ENCODE measurements at places on chromosomes 6 and 20.

GRCh38 chr6:34451192-34451591 is 14.7 kb upstream of the PACSIN1 start:
- DNase-seq, result no peak

DNA sequence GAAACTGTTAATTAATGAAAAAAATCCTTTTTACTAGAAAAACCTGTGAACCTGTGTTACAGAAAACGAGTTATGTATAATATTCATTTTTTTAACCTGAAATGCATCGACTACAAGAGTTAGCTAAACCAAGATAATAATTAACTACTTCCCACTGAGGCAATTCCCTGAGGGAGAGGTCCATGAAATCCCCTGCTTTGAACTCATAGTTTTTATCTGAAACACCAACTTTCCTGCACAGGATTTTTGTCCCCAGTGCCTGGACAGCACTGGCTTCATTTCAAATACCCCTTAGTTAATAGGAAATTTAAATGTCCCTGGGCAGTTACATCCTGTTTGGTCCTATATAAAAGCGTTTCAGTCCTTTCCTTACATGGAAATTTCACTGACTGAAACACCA is at the start of gene OR14J1:
OR14J1 (plus strand) TSS at position 386 of the 400 bp plus-strand sequence. CDS start 4,989 bp downstream, outside the sequence.
- DNase-seq, result no peak

DNA sequence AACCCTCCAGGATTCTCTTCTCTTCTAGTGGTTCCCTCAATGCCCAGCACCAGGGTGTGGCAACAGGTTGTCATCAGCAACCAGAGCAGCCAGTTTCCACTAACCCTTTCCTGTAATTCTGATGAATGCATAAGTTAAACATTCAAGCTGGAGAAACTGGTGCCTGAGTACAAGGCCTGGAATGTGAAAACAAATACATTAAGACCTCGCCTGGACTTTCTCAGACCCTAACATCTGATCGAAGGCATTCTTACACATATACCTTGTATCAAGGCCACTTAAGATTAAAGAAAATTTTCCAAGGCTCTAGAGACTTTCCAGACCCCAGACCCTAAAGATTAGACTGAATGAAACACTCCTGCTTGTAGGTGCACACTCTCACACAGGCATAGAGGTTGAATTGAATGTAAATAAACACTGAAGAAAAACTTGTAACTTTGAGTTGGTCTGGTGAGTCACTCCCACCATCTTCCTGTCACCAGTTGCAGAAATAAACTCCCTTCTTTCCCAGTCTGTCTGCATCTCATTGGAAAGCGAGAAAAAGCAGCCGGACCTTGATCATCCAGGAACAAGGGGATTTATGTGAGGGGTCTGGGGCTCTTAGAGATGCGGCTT is 9.0 kb downstream of the LRP11 start:
- DNase-seq, result peak; percentile 77

GRCh38 chr20:54215157-54215789 is 7.4 kb downstream of the PFDN4 start:
- no peak for DNase-seq

DNA sequence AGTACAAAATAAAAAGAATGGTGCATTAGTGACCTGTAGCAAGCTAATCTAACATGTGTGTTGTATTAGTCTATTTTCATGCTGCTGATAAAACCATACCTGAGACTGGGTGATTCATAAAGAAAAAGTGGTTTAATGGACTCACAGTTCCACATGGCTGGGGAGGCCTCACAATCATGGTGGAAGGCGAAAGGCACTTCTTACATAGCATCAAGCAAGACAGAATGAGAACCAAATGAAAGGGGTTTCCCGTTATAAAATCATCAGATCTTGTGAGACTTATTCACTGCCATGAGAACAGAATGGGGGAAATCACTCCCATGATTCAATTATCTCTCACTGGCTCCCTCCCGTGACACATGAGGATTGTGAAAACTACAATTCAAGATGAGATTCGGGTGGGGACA is 45.4 kb upstream of the AIG1 start:
- DNase-seq, result no peak

- no peak for DNase-seq
These were observed 71.3 kb upstream of the MCHR2 start for GRCh38 chr6:100065348-100065747.

- DNase-seq, result no peak
These were observed 288.1 kb upstream of the MOCS1 start for GRCh38 chr6:40222354-40222753.

DNA sequence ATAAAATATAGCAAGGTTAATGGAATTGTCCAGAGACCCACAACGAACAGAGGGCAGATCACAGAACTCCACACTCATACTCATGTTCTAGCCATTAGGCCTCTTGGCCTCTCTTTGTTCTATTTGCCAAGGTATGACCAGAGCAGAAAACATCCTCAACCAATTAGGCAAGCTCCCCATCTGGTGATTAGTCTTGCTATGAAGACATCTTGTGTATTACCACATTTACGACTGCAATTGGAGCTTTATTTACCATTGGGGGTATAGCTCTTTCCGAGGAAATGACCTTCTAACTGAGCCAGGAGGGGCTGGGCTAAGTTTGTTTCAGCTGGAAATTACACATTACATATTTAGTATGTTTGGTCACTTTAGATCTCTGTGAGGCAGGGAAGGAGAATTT is 593.9 kb downstream of the CD109 start:
- DNase-seq, result peak; percentile 24

GRCh38 chr6:56488281-56488680 is 154.4 kb downstream of the DST start:
- DNase-seq, result no peak

GRCh38 chr20:38228436-38228835 is 32.1 kb downstream of the KIAA1755 start:
- DNase-seq, result no peak

DNA sequence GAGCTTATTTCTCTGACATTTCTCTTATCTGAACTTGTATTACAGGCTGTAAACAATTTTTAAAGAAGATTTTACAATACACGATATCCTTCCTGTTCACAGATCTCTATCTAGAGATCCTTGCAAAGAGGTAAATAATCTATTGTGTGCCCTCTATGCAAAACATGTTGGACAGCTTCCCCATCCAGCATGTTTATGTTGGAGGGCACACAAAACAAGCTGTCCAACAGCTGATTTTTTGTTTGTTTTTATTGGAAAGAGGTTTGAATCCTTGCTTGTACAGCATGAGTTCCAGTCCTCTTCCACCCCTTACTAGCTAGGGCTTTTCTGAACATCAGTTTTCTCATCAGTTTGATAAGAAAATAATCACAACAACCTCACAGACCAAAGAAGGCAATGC is 62.3 kb upstream of the SYNDIG1 start:
- no peak for DNase-seq

DNA sequence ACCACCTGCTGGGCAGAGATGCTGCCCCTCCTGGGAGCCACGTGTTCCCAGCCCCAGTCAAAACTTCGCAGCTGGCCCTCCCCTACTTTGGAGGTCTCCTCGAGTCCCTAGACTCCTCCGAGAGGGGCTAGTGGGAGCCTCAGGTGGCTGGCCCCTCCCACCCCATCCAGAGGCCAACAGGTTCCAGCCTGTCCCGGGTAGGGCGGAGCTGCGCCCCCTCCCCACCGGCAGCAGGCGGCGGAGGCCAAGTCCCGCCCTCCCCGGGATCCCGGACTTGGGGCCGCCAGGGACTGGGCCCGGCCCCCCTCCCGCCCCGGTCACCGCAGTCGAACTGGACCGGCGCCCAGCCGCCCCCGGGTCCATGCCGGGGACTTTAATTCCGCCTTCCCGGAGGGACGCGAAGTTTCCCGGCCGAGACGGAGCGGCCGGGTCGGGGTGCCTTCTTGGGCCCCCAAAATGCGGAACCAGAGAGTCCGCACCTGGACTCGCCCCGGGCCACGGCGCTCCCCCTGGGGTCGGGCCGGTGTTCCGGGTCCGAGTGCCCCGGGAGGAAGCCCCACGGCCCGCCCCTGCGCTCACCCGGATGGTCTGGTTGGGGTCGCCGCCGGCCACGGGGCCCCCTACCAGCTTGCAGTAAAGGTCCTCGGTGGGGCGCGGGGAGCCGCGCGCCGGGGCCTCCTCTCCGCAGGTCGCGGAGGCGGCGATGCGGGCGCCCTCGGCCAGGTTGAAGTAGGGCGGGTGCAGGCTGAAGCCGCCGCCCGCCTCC is 559 bp downstream of the LAMA5 start:
- no peak for DNase-seq

- DNase-seq, result no peak
These were observed 972 bp downstream of the RNF8 start for GRCh38 chr6:37354526-37355384.

GRCh38 chr6:15758631-15759215 is 95.9 kb upstream of the DTNBP1 start:
- no peak for DNase-seq

- no peak for DNase-seq
These were observed 205.9 kb downstream of the ZFAND3 start for GRCh38 chr6:38025451-38025850.

GRCh38 chr6:18022398-18023231 is 35.2 kb upstream of the KIF13A start:
- DNase-seq, result peak; percentile 33

Measured in AG04449 (cell line).